ENCODE measurements at places on chromosomes 1 and 21.

- DNase-seq: peak; percentile 2
Measured at GRCh38 chr1:231590453-231591198, 36.0 kb upstream of the DISC1 start.

DNA sequence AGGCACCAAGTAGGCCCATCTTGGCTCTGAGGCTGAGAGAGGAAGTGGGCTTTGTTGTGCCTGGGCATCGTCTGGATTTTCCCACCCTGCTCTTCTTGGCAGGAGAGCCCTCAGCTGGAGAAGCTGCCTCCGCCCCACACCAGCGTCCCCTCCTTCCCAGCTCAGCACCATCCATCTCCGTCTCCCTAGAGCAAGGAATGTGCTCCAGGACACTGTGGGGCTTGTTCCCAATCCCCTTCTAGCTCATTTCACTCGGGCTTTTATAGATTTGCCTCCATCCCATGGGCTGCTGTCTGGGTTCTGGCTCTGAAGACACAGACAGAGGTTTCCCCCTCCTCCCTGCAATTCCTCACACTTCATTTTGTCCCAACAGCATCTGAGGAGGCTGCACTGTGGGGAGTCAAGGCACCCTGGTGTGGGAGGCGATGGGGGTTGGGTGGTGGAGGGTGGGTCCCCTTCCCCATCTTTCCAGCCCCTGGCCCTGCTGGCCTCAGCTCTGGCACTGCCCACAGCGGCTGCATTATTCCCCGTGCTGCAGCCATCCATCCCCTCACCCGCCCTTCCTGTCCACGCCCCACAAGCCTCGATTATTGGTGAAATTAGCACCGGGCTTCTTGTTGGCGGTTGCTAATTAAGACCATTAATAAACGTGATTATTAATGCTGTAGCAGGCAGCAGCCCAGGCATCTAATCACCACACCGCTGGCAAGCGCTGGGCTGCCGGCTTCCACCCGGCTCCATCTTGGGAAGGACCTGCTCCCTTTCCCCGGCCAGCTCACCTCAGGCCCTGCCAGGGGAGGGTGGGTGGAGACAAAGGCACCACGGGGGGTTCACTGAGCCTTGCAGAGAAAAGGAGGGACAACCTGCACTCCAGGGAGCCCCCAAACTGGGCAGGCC, 21.7 kb downstream of the RHBG start:
- DNase-seq: peak; percentile 71

DNA sequence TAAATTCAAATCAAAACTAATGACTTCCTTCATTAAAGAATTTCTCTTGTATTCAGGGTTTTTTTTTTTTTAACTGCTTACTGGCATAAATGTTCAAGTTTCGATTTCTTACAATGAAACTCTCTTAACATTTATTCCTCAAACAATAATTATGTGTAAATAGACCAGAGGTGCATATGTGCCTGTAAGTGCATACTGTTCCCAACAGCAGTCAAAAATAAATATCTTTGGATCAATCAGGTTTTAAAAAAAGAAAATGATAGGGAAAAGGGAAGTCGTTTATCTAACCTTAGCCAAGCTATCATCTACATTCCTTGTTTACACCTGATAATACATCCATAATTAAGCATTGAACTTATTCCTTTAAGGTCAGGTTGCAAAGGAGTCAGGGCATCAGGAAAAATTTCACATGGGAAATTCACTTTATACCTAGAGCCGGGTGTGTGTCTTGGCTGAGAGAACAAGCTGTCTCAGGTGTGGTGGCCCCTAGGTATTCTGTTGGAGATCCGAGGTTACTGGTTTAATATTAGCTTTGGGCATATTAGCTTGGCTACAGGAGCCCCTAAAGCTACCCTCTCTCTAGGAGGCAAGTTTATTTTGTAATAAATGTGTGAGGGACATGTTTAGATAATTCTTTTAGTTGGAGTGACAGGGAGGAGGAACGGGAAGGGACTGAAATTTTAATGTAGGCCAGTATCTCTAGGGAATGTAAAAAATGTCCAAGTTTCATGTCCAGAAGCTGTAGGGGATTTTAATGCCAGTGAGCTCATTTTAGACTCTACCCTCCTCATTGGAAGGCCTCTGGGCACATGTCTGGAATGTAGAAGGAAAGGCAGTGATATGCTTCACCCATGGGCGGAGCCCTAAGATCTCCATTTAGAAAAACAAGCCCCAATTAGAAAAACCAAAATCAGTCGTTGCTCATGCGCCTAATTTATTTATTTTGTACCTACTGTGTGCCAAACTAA, 327.9 kb upstream of the PROX1 start:
- DNase-seq: no peak

DNA sequence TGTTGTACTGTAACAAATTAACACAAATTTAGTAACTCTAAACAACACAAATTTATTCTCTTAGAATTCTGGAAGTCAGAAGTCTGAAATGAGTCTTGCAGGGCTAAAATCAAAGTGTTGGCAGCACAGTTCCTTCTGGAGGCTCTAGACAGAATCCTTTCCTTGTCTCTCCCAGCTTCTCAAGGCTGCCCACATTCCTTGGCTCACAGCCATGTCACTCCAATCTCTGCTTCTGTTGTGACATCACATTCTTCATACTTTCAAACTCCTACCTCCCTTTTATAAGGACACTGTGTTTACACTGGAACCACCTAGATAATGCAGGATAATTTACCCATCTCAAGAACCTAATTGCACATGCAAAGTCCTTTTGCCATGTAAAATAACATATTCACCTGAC, 225.0 kb upstream of the PRMT6 start:
- no peak for DNase-seq

DNA sequence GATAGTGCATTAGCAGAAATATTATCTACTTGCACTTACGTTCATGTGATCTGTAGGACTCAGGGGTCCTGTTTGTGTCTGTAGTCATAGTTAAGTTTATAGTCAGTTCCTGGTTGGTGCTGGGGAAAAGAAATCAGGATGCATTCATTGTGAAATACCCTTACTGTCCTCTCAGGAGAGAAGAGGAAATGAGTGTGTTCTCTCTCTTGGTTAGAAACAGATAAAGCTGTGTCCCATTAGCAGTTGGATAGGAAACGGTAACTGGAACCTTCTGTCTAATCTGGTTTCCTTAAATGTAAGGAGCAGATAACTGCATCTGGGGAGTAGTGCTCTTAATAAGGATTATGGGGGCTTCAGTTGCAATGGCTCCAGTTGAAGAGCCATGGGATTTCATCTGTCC, 8.9 kb downstream of the SDCCAG8 start:
- no peak for DNase-seq

GRCh38 chr1:204278251-204278650, 64.5 kb upstream of the GOLT1A start:
- no peak for DNase-seq

- DNase-seq: no peak
Measured at GRCh38 chr1:184467295-184467694, 80.5 kb downstream of the C1orf21 start.

- DNase-seq: no peak
Measured at GRCh38 chr1:24483441-24483840, 19.2 kb upstream of the RCAN3 start.

- DNase-seq: no peak
Measured at GRCh38 chr1:99465176-99465900, 180.6 kb upstream of the PALMD start.

- DNase-seq: peak; percentile 61
Measured at GRCh38 chr1:10643607-10644306, 152.7 kb downstream of the CASZ1 start.

GRCh38 chr1:89986020-89986419, 8.9 kb upstream of the ZNF326 start:
- peak; percentile 56 for DNase-seq

GRCh38 chr1:96886474-96886873, 164.9 kb downstream of the PTBP2 start:
- DNase-seq: no peak

- no peak for DNase-seq
Measured at GRCh38 chr1:1293263-1294249, 13.3 kb downstream of the SCNN1D start.

- DNase-seq: no peak
Measured at GRCh38 chr1:110083061-110083865, 12.8 kb upstream of the ALX3 start.

- DNase-seq: no peak
Measured at GRCh38 chr1:213751064-213751397, 236.7 kb upstream of the PROX1 start.

- peak; percentile 82 for DNase-seq
Measured at GRCh38 chr21:26850116-26850643, 5.0 kb upstream of the ADAMTS1 start.

DNA sequence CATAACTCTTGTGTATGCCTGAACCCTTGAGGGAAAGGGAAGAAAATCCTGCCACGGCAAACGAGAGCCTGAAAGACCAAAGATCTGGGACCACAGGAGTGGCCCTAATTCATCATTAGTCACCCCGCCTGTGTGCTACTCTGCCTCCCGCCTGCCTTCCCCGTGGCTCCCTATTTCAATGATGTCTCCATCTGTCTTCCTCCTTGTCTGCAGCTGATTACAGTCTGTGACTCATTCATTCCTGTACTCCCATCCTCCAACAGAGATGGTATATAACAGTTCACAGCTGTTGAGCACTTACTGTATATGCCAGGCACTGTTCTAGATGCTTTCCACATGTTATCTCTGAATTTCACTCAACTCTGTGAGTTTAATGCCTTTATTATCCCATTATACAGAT, 96.6 kb downstream of the SEC16B start:
- DNase-seq: peak; percentile 15

GRCh38 chr1:2251786-2252185, 23.7 kb downstream of the SKI start:
- DNase-seq: no peak

DNA sequence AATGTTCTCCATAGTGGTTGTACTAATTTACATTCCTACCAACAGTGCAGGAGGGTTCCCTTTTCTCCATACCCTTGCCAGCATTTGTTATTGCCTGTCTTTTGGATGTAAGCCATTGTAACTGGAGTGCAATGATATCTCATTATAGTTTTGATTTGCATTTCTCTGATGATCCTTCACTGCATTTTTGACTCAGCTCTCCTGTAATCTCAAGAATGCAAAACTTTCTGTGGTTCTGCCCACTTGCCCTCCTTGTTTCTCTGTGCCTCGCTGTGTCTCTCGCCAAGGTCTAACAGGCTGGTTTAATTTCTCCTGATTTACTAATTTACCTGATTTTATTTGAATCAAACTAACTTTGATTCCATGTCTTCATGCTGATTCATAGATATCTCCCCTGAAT, 407.9 kb downstream of the ZP4 start:
- no peak for DNase-seq

GRCh38 chr1:241990040-241990439, 8.9 kb downstream of the MAP1LC3C start:
- peak; percentile 54 for DNase-seq

GRCh38 chr1:214364386-214364785, 83.4 kb downstream of the SMYD2 start:
- DNase-seq: no peak

- no peak for DNase-seq
Measured at GRCh38 chr1:204647805-204648153, 37.8 kb downstream of the LRRN2 start.

DNA sequence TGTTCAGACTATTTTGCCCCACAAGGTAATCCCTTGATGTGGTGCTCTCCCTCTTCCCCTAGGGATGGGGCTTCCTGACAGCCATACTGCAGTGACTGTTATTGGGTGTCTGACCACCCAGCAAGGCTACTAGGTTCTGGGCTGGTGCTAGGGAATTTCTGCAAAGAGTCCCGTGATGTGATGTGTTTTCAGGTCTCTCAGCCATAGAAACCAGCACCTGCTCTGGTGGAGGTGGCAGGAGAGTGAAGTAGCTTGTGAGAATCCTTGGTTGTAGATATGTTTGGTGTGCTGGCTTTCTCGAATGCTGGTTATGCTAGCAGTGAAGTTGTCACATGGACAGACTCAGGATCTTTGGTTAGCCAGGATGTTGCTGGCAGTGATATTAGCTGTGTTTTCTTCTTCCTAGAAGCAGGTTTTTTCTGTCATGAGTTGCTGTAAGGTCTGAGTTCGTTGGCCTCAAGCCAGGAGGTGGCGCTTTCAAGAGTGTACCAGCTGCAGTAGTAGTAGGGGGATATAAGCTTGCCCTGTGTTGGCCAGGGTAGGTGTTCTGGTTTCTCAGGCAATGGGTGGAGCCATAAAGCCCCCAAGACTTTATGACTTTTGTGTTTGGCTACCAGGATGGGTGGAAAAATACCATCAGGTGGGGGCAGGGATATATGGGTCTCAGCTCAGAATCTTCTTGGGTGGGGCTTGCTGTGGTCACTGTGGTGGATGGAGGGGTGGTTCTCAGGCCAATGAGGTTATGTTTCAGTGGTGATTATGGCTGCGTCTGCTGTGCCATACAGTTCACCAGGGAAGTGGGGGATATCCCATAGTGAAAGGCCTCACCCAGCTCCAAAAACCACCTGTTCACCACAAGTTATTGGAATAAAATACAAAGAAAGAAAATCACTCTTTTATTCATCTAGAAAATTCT, 1112.3 kb downstream of the KCNT2 start:
- no peak for DNase-seq

Data from NCI-H1417 (cell line).